ENCODE measurements at places on chromosomes 2 and 18.

- DNase-seq, result no peak
These were observed 128.8 kb upstream of the TTC39C start for GRCh38 chr18:23885750-23886149.

DNA sequence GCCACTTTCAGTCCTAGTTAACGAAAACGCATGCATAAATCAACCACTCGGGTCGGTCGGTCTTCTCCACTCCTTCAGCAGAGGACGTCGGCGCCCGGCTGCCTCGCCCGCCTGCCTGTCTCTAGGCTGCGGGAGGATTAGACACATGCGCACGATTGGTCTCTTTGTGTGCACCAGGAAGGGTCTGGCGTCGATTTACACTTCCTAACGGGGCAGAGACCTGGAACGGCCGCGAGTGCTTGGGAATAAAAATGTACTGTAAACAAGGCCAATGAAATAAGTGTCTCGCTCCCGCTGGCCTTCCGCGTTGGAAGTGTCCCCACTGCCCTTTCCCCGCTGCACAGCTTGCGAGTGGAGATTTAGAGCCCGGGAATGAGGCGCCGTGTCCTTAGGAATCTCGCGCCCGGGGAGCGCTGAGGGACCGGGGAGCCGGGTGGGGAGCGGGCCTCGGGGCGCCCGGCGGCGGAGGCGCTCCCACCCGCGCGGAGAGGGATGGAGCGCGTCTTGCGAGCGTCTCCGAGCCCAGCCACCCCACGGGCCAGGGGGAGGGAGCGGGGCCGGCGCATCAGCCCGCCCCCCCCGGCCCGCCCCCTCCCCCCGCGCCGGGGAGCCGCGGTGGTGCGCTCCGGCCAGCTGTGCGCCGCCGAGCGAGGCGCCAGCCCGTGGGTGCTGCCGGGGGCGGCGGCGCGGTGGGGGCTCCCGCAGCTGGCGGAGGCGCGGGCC, at the start of gene DOK6:
TSS of gene DOK6 (plus strand) at position 636 of the 723 bp plus-strand sequence.
- DNase-seq, result peak; percentile 71

- DNase-seq, result no peak
These were observed 13.2 kb upstream of the FHOD3 start for GRCh38 chr18:36284268-36284667.

DNA sequence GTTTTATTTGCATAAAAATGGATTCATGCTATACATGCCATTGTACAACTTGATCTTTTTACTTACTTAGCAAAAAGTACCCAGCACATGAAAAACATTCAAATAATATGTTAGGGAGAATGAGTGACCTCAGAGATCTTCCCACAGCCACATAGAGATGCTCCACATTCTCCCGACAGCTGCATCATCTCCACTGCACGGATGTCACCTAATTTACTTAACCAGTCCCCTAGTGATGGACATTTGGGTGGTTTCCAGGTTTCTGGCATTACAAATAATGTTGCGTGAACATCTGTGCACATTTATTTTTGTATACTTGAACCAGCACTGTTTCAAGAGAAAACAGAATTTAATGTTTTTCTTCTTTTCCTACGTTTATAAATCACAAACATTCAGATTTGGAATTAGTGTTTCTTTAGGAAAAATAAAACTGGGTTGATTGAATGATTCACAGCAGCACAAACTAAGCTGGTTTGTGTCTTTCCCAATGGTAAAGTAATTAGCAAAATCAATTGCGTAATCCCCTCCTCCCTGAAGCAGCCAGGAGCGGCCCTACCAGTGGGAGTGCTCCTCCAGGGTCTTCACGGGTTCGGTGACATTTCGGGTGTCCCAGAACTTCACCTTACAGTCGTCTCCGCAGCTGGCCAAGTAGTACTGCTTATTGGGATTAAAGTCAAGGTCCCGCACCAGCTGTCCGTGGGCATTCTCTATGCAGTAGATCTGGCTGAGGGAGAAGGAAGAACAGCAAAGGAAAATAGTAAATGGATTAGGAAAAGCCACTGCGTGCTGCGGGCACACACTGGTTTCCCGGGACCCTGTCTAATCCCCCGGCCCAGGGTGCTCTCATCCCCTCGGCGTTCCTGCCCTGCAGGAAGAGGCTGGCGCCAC, 183.9 kb downstream of the EIPR1 start:
- DNase-seq, result no peak

DNA sequence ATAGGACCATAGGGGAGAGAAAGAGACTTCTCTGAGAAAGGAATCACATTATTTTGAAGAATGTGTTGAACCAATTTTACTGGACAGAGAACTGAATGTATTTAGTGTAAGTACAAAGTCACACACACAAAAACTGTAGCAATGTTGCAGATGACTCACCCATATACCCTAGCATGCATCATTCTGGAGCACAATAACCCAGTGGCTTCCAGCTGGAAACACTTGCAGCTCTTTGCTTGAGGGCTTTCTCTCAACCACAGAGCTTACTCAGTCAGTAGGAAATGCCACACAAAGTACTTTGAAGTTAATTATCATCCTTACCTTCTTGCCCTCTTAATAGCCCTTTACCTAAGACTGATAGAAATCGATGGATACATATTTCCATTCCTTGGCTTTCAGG, 760.0 kb upstream of the FSHR start:
- DNase-seq, result peak; percentile 81

DNA sequence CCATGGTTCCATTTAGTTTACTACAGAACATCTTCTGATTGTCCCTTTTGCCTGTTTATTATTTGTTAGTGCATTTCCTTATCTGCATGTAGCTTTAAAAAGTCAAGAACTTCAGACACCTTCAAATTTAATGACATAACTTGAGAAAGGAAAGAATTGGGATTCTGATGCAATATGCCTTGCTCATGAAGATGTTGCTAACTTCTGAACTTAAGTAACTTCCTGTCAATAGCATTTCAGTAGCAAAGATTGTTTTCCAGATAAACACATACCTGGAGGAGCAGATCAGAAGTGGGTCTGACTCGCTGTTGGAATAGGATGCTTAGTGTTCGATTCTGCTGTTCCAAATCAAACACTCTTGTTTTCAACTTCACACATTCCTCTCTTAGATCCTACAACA, 190.2 kb upstream of the LYPD1 start:
- DNase-seq, result no peak

GRCh38 chr2:61588566-61588965, 50.4 kb upstream of the XPO1 start:
- DNase-seq, result no peak

- no peak for DNase-seq
These were observed 91.1 kb downstream of the MAP4K4 start for GRCh38 chr2:101788565-101788964.

GRCh38 chr2:41870265-41870585, 177.6 kb upstream of the PKDCC start:
- no peak for DNase-seq

GRCh38 chr2:97695744-97696143, 17.6 kb upstream of the ZAP70 start:
- no peak for DNase-seq

DNA sequence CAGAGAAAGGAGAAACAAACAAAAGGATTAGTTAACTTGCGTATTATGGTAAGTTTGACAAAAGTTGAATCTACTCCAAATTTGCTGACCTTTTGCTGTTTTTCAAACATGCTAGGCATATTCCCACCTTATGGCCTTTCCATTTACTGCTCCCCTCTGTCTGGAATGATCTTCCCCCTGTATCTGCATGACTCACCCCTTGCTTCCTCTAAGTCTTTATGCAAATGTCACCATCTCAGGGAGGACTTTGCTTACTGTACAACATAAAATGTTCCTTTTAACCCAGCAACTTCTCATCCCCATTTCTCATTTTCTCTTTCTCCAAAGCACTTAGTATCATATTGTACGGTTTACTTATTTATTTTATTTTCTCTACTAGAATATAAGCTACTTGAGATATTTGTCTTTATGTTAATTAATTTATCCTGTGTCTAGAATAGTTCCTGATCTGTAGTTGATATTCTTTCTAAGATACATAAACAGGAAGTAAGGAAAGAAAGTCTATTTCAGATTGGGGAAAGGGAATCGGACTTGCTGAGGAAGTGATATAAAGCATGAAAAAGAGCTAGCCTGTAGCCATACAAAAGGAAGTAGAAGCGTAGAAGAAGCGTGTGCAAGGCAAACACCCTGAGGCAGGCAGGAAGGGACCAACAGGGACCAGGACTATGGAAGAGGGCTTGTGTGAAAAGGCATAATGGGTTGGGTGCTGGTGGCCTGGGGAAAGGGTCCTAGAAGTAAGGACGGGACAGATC, 144.9 kb upstream of the ERBB4 start:
- peak; percentile 37 for DNase-seq

- DNase-seq, result no peak
These were observed 10.7 kb downstream of the TNS1 start for GRCh38 chr2:217992061-217992460.

DNA sequence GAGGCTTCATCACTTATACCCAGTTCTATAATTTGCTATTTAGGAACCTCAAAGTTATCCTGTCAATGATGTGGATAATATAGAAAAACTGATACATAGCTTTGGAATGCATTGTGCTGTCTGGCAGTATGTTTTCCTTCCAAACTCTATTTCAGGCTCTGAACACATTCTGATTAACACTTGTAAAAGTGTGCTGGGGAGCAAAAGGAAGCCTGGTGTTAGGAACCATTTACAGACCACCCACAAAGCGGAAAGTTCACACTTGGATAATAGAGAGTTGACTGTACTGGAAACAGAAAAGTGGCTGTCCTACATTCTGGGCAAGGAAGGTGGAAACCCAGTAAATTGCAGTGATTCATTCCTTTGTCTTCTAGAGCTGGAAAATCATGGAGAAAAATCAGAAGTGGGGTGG, 114.5 kb upstream of the ZFP36L2 start:
- DNase-seq, result peak; percentile 76

DNA sequence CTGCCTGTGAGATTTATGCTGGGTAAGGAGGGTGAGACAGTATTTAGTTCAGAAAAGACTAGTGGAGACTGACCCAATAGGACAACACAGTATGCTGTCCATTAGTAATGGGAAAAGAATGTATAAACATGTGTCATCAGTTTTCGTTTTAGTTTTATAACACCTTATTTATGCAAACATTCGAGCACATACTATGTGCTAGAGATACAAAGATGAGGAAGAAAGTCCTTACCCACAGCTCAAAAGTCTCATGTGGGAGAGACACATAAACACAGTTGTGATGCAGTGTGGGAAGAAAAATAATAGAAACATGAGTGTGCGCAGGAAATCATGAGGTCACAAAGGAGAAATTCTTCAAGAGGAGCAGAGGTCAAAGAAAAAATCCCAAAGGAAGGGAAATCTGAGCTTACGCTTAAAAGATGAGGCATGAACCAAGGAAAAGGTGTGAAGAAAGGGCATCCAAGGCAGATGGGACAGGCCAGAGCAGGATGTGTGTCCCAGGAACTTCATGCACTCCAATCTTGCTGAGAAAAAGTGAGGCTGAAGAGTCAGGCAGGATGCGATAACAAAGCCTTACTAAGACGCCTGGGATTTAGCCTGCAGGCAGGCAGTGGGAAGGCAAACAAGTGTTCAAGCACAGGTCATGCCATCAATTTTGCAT, 8.1 kb downstream of the METTL21A start:
- peak; percentile 91 for DNase-seq
